Endothelial cell (in vitro differentiated cells): ENCODE measurements at places on chromosomes 1 and 21. TPM values are rescaled to one million over a fixed set of nuclear protein-coding genes. Genes with fewer than 3 reads are reported as not detected.

Gene IQGAP3
- total RNA-seq, result 13.1 TPM

Gene SDHB
- total RNA-seq, result 44.9 TPM

Gene MAEL
- total RNA-seq, result not detected

Gene HOOK1
- total RNA-seq, result 8.2 TPM

Gene GBP1
- 9.9 TPM for total RNA-seq

Gene RHD
- total RNA-seq, result 0.38 TPM

Gene SYF2
- total RNA-seq, result 34.9 TPM

Gene ZNF436
- 26.0 TPM for total RNA-seq

Gene CEP104
- 40.3 TPM for total RNA-seq

Gene LENEP
- 0.82 TPM for total RNA-seq

Gene C1orf210
- not detected for total RNA-seq

Gene ZSWIM5
- 6.6 TPM for total RNA-seq

Gene TIE1
- total RNA-seq, result 643 TPM

Gene SH2D5
- total RNA-seq, result 0.26 TPM

Gene COL9A2
- total RNA-seq, result 5.4 TPM

Gene DCDC2B
- not detected for total RNA-seq

Gene MIXL1
- total RNA-seq, result 2.4 TPM

Gene COL11A1
- 9.2 TPM for total RNA-seq

Gene DMRTA2
- not detected for total RNA-seq

Gene CHIT1
- total RNA-seq, result not detected

Gene SLFNL1
- total RNA-seq, result 0.38 TPM

Gene SH3BGR
- total RNA-seq, result 3.4 TPM

Gene CCDC181
- total RNA-seq, result 0.80 TPM

Gene SLC35F3
- 0.36 TPM for total RNA-seq

Gene ZYG11A
- 0.18 TPM for total RNA-seq

Gene RBM11
- 4.8 TPM for total RNA-seq

Gene A3GALT2
- not detected for total RNA-seq

Gene TEKT2
- total RNA-seq, result 0.80 TPM

Gene FMO2
- total RNA-seq, result not detected

Gene KRTAP10-4
- not detected for total RNA-seq

Gene PCSK9
- total RNA-seq, result 6.8 TPM

Gene TMEM82
- not detected for total RNA-seq

Gene RAB25
- total RNA-seq, result 1.6 TPM

Gene KIF17
- total RNA-seq, result 1.8 TPM

Gene CFHR3
- total RNA-seq, result not detected

Gene TBX19
- total RNA-seq, result 1.1 TPM

Gene TIAM1
- total RNA-seq, result 131 TPM

Gene OR2L5
- not detected for total RNA-seq

Gene PTGER3
- 6.5 TPM for total RNA-seq

Gene SPRR2F
- not detected for total RNA-seq

Gene ANGPTL3
- total RNA-seq, result not detected
